ENCODE measurements at places on chromosomes 12 and 14.

DNA sequence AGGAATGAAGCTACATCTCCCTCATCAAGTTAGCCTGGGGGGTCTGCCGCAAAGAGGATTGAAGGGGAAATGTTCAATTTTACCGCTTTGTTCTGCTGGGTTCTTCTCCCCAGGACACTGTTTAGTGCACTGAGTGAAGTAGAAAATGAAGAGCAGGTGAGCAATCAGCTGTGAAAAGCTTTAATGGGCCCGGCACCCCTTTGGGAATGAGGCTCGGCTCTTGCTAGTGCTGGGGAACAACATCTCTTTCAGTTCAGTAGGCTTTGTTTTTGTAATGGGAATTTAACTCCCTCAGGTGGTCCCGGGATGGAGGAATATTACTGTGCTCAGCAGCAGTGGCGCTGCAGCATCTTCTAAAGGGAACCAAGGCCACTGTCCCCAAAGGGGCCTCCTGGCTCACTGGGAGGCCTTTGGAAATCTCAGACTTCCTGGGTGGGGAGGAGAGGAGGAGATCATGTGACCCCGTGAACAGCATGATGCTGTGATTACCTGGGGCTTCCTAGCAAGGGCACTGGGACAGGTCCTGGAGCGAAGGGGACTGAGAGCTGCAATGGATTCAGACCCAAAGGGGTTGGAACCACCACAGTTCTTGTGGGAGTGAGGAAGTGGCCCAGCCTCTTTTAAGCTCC is 85.2 kb upstream of the MAX start:
- DNase-seq, result no peak

GRCh38 chr12:13154027-13154538 is 42.4 kb upstream of the EMP1 start:
- DNase-seq, result no peak

GRCh38 chr14:32381869-32382268 is 52.8 kb downstream of the AKAP6 start:
- no peak for DNase-seq

GRCh38 chr12:66964629-66965028 is 285.8 kb upstream of the GRIP1 start:
- DNase-seq, result peak; percentile 21

DNA sequence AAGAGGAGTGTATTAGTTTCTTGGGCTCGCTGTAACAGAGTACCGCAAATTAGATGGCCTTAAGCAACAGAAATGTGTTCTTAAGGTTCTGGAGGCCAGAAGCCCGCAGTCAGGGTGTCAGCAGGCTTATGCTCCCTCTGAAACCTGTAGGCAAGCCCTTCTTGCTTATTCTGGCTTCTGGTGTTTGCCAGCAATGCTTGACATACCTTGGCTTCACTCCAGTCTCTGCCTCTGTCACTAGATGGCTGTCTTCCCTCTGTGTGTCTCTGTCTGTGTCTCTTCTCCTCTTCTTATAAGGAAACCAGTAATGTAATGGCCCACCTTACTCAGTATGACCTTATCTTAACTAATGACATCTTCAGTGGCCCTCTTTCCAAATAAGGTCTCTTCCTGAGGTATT is 85.1 kb downstream of the DERA start:
- DNase-seq, result no peak

DNA sequence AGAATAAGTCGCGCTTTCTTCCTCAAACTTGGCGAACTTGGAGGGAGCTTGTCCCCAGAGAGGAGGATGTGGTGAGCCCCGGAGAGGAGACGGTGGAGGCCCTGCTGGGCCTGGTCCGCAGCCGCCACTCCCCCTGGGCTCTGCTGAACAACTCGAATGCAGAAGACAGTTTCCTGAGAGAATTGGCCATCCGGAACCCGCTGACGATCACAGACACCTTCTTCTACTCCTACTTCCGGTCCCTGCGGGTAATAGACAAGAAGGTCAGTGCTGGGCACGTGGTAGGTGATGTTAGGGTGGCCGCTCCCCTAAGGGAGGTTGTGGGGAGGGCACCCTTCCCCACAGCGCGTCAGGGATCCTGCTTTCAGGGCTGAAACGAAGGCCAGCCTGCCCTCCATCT is 1.6 kb downstream of the LRRC43 start:
- DNase-seq, result no peak

DNA sequence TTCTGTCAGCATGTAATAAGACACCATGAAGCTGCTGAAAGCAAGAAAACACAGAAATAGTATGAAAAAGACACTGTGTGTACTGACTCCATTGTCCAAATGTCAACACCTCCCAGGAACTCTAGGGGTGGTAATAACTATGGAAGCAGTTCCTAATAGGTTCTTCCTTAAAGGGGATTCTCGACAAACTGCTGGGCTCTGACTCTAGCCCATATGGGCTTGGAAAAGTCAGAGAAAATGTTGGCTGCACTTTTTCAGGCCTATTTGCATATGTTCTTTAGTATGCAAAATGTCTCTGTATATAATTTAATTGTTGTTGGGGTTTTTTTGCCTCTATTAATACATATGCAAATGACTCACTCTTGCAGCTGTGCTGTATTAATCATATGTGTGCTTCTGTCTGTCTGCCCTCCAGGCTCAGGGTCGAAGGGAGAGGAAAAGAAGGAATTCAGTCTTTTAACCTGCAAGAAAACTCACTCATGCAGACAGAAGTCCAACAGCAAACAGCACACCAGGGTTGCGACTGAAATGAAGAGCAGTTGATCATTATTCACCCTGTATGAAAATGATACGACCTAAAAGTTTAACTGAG is 317.6 kb downstream of the SOX5 start:
- DNase-seq, result no peak

DNA sequence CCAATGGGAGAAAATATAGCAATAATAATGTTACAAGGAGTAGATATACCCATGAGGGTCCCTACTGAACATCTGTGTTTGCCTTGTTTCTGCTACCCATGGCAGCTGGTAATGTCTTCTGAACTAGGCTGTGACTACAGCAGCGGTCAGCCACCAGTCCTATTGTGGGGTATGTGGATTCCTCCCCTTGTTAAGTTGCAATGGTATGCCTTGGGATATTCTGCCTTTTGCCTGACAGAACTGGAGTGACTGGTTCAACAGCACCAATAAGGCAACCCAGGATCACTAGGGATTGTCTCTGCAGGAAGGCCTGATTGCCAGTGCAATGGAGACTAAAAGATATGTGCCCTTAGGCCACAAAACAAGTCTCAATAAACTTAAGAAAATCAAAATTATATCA is 9.7 kb upstream of the ATL1 start:
- no peak for DNase-seq

DNA sequence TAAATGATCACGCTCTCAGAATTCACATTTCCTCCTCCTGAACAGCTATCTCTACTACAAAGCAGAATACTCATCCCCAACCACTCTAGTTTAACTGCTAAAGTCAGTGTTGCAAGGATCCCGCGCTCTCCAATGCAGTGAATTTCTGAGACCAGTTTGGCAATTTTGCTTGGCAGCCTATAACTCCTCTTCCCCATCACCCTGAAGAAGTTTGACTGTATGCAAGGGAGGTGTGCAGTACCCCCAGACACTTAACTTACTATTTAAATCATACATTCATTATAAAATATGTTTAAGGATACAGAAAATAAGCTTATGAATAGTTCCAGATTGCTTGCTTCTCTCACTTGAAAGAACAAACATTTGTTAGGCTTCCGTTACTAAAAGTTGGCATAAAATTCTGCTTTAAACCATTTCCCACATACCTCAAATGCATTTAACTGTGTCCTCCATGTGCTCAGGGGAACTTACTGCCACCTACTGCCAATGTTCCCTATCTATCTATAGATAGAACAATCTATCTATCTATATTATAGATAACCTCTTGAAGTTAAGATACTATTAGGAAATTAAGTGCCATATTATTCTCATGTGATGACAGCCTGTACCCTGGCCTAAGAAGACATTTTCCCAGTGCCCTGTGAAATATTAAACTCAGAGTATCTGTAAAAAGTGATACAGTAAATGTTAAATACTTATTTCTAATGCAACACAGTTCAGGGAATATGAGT is 2.4 kb downstream of the LGR5 start:
- no peak for DNase-seq

GRCh38 chr12:116540622-116541152 is 18.5 kb upstream of the MAP1LC3B2 start:
- no peak for DNase-seq

- DNase-seq, result no peak
Observed at GRCh38 chr14:28704153-28704552, 62.4 kb upstream of the FOXG1 start.

DNA sequence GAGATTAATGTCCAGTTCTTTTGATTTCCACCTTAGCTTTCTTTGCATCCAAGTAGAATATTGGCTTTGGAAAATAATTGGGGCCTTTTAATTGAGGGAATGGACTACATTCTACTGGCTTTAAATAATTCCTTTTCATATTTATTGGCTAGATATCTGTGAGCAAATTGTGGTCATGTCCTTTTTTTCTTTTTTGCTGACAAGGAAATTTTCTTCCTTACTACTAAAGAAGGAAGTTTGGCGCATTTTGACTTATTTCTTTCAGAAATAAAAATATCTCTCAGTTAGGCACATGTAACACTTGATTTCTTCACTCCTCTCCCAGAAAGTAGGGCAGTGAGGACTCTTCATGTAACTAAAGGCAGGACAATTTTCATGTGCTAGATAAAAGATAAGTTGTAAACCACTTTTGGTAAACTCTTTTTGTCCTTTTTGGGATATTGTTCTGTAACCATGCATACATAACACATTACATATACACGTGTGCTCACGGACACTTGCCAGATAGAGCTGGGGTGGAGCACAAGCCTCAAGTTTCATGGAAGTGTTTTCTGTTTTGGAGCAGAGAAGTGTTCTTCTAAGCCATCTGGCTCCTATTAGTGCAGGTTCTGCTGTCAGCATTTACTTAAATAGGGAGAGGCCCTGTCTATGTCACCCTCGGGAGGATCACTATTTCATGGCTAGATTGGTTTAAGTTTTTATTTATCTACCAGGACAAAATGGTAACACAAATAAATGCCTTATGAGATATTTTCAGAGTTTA is 85.1 kb upstream of the LRIG3 start:
- DNase-seq, result no peak

DNA sequence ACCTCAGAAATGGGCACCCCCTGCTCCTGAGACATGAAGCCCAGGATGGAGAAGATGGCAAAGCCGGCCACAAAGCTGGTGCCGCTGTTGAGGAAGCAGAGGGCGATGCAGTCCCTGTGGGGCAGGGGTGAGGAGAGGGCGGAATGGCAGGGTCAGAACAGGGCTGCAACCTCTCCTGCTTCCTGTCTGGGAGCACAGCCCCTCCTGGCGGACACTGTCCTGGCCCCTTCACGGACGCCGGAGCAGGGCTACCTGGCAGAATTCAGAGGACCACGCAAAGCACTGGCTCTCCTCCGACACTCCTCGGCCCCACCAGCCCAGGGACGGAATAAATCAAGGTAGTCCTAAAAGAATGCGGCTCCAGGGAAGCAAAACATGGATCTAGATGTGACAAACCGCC is 12.4 kb upstream of the SLC6A12 start:
- no peak for DNase-seq

DNA sequence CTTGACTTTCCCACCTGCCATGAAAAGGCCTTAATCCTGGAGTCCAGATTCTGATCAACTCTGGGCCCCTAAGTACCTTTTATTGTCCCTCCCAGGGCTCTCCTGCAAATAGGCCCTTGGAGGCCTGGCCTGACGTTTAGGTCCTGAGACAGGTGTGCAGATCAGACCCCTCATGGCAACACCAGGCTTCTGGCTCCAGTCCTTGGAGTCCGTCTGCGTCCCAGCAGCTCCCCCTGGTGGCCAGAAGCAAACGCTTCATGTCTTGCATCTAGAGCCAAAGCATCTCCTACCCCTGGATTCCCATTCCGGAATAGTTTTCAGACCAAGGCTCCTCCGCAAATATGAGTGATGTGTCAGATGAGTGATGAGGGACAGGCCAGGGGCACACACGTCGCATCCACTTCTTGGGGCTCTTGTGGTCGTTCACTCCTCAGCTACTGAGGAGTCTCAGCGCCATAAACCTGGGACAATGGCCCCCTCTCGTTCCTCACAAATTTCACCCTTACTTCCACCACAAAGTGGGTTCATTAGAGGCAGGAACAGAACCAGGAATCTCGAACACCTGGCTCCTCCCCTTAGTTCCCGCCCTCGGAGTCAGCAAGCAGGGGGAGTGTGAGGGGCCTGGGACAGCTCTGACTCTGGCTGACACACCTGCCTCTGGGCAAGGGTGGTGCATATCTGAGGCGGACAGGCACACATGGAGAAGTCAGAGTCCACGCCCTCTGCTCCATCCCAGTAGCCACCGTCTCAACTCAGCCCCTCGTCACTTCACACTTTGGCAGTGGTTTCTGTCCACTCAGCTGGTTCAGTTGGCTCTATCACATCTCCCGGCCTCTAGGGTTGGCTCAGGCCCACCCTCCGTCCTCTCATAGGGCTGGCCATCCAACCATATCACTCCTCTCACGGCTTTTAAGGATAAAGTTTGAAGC is 77.9 kb upstream of the PWP1 start:
- peak; percentile 62 for DNase-seq

GRCh38 chr14:102125546-102125945 is 14.2 kb upstream of the WDR20 start:
- no peak for DNase-seq

DNA sequence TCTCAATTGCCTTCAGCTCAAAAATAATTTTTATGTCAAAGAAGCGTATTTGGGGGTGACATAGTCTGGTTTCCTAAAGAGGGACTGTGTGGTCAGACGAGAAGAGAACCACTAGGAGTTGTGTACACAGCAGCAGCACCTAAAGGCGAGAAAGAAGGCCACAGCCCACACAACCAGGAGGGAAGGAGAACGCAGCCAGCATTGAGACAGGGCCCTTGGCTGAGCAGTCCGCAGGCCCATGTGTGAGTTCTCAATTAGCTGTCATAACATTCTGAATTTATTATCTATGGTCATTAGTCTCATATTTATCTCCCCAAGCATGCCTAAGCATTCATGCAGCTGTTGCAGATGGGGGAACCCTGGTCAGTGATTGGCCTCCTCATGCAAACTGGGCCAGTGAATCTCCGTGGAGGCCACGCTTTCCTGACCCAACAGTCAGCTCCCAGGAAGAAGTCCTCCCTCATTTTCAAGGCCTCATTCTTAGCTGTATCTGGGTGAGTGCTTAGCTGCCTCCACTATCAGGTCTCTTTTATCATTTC is 81.2 kb upstream of the ATF7IP start:
- no peak for DNase-seq

DNA sequence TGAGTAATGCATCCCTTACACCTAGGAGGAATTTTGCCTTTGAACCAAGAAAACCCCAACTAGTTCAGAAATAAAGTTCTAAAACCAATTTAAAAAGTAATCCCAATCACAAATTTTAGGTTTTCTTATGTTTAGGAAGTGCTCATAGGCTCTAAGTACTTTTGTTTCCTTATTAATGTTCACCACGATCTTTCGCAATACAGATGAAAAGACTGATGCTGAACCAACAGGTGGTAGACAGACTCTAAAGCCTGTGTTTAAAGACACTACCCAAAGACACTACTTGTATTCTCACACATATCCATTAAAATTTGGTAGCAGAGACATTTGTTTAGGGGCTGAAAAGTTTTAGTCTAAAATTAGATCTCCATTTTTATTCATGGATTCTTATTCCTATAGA is 10.6 kb upstream of the PHLDA1 start:
- no peak for DNase-seq
